ENCODE measurements at places on chromosomes 13 and 19.

DNA sequence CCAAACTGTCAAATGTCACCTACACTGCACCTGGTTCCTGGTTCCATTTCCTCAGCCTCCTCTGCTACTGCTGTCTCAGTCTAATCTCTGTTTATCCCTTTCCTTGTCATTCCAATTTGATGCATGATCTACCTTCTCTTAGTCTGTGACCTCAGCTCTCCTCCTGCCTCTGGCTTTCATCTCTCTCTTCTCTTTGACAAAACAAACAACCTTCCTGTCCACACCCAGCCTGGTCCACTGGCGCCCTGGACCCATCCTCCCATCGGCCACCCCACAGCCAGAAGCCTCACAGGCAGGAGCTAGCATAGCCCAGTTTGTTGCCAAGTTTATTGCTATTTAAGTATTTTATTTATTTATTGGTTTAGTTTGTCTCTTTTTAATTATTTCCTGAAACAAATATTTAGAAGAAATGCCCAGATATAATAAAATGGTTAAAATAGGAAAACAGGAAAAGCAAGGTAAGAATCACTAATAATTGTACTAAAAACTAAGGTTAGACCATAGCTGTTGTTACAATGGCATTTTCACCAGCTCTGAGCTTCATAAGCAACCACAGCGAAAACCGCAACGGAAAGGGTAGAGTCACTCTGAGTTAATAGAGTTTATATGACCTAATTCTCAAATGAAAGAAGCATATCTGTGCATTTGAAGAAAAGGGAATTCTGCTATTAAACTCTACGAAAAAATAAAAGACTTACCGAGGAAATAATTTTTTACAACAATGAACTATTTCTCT, 68.6 kb downstream of the EFNB2 start:
- no peak for DNase-seq

GRCh38 chr13:101866889-101867581, 414.6 kb downstream of the ITGBL1 start:
- no peak for DNase-seq

- no peak for DNase-seq
Observed at GRCh38 chr13:34512817-34513216, 429.3 kb upstream of the NBEA start.

GRCh38 chr13:22801402-22802003, 379.3 kb upstream of the SGCG start:
- DNase-seq: no peak

DNA sequence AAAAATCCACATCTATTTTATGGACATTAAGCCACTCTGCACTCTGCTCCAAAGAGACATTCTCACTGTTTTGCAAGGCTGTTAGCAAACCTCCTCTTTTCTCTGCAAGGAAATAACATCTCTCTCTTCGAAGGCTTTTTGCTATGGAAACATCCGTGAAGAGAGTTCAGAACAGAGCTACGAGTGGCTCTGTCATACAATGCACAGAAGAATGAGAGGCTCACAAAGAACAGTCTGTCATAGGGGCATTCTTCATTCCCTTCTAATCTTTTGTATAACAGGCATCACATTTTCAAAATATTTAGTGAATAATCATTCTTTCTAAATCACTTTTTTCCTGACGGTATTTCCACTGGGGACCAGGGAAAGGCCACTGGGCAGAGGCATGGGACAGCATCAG, 346.1 kb downstream of the IRS2 start:
- DNase-seq: no peak

DNA sequence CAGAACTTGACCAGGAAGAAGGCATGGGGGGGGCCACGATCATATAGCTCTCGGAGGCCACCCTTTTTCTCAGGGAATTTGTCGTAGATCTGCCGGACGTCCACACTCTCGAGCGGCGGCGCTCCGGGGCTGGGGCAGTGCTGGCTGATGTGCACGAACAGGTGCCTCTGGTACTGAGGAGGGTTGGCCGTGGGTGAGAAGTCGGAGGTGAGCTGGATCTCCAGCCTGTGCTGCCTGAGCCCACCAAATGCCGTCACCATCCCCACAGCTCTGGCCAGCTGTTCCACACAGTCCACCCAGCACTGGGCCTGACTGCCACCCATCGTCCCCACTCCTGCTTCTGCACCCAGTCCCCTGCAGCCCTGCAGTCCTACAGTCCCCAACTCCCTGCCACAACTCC, 12.0 kb downstream of the CD37 start:
- no peak for DNase-seq

- no peak for DNase-seq
Observed at GRCh38 chr13:113544071-113544891, 40.3 kb upstream of the TFDP1 start.

DNA sequence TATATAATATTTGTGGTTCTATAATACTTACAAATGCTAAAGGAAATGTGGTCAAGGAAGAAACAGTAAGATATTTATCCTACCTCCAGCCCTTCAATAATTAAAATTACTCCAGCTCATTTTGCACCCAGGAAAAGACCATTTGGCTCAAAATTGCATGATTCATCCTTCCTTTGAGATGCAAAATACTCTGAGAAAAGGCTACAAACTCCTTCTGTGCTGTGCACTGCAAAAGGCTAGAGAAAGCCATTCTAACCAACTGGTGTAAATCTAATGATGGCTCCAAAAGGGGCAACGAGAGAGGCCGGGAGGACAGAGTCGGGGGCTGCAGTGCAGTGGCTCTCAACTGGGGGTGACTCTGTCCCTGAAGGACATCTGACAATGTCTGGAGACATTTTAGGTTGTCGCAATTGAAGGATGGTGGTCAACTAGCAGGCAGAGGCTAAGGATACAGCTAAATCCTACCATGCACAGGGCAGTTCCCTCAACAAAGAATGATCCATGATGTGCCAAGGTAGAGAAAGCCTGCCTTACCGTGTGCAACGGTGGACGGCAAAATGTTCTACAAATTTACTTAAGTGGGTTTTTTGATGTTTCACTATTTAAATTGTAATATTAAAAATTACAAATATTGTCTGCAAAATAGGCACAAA, 32.6 kb downstream of the SLC7A1 start:
- DNase-seq: no peak

- DNase-seq: no peak
Observed at GRCh38 chr13:100106705-100107104, 17.8 kb downstream of the PCCA start.

DNA sequence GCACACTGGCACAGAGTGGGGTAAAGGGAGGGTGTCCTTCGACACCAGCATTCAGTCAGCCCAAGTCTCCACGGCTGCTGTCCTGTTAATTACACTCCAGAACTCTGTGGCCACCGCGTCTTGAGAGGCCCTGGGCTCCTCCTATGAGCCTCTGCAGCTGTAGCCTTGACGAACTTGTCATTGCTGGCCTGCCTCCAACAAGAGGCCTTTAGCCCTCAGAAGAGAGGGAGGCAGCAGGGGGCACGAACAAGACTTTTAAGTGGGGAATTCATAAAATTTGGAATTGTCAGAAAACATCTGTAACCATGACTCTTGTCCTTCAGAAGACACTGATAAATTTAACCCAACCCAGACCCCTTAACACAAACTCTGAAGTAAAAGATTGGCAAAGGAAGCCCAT, 241.9 kb downstream of the UQCRFS1 start:
- DNase-seq: no peak

DNA sequence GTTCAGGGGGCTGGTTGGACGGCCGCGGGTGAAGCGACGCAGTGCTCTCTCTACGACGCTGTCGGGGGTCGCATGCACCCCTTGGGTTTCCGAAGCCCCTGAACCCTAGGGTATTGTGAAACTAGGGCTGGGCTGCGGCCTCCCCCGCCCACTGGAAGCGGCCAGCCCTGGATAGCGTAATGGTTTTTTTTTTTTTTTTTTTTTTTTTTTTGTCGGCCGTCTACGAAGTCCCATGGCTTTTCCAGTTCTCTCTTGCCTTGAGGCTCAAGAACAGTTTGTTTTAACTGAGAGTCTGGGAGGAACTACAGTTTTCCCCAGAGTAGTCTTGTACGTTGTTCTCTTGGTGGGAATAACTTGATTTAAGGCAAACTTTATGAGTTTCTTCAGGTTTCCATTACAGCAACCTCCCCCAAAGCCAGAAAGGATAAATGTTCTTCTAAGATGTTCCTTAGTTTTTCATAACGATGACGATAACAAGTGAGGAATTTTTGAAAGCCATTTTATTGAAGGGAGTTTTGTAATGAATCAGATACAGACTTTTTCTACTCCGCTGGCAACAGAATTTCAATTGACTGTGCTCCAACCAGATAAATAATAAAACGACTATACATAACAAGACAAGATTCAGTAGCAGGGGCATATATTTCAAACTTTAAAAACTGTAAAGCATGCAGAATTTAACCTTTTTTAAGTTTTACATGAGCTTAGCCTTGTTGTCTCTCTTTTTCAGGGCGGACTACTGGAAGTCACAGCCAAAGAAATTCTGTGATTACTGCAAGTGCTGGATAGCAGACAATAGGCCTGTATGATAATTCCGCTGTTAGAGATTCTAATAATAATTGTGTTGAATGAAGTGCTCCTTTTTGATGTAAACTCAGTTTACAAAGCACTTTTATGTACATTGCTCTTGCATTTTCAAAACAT, 867 bp downstream of the WBP4 start:
- DNase-seq: no peak

- DNase-seq: no peak
Observed at GRCh38 chr13:27415116-27415515, 9.3 kb upstream of the GTF3A start.

DNA sequence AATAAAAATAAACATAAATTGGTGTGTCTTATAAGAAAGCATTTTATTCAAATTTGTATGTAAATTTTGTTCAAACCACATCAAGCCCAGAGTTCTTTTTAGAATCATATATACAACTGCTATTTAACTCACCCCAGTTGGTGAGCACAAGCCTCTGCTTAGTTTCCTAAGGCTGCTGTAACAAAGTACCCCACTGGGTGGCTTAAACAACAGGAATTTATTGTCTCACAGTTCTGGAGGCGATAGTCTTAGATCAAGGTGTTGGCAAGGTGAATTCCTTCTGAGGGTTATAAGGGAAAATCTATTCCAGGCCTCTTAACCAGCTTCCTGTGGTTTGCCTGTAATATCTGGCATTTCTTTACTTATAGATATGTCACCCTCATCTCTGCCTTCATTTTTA, 1133.5 kb downstream of the OLFM4 start:
- no peak for DNase-seq

GRCh38 chr13:43294412-43294811, 271.0 kb downstream of the DNAJC15 start:
- DNase-seq: no peak

- DNase-seq: no peak
Observed at GRCh38 chr19:1880611-1881392, 4.5 kb downstream of the ABHD17A start.

DNA sequence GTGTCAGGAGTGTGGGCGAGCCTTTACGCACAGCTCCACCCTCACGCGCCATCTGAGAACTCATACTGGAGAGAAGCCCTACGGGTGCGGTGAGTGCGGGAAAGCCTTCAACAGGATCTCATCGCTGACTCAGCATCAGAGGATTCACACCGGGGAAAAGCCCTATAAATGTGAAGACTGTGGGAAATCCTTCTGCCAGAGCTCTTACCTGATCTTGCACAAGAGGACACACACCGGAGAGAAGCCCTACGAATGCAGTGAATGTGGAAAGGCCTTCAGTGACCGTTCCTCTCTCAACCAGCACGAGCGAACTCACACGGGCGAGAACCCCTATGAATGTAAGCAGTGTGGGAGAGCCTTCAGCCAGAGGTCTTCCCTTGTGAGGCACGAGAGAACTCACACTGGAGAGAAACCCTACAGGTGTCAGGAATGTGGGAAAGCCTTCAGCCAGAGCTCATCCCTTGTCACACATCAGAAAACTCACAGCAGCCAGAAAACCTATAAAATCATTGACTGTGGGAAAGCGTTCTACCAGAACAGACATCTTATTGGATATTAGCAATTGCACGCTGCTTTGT, 6.9 kb upstream of the ZNF555 start:
- no peak for DNase-seq
